Epithelial cell of prostate (primary cell): ENCODE measurements at places on chromosomes 12 and 14.

- no peak for DNase-seq
Observed at GRCh38 chr12:107600581-107601144, 84.9 kb upstream of the PWP1 start.

DNA sequence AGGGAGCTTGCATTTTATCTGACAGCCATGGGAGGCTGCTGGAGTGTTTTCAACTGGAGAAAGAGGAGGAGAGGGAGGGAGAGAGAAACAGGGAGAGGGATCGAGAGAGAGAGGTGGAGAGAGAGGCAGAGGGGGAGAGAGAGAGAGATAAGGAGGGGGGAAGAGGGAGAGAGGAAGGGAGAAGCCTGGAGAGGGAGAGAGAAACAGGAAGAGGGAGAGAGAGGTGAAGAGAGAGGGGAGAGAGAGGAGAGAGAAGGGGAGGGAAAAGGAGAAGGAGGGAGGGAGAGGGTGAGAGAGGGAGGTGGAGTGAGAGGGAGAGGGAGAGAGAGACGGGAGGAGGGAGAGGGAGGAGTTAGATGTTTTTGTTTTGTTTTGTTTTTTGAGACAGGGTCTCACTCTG is 45.6 kb downstream of the DNAH10 start:
- DNase-seq: no peak

GRCh38 chr12:39621670-39622069 is 2.1 kb upstream of the ABCD2 start:
- no peak for DNase-seq

- DNase-seq: no peak
Observed at GRCh38 chr14:64423987-64424386, 35.8 kb downstream of the MTHFD1 start.

DNA sequence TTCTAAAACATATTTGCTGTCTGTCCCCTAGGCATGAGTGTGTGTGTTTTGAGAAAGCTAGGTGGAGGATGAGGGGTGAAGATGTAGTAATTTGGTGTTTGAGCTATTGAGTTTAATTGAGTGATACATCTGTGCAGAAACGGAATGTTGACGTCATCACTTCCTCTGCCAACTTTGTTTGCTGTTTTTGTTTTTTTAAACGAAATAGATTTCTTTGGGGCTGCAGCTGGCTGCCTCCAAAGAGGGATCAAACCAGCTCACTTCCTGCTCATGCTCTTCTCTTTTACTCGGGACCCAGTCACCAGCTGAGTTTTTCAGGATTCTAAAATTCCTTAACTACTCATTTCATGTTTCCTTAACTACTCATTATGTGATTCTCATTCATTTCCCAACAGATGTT is 19.5 kb upstream of the CRACR2A start:
- DNase-seq: no peak

- DNase-seq: no peak
Observed at GRCh38 chr12:49556391-49557186, 11.4 kb downstream of the MCRS1 start.

GRCh38 chr14:31561155-31561846 is at the start of gene NUBPL:
TSS of gene NUBPL (plus strand) at chr14:31561404. CDS start at chr14:31561440, 36 bp downstream.
- peak; percentile 78 for DNase-seq
